ENCODE measurements at places on chromosomes 1 and 21.

DNA sequence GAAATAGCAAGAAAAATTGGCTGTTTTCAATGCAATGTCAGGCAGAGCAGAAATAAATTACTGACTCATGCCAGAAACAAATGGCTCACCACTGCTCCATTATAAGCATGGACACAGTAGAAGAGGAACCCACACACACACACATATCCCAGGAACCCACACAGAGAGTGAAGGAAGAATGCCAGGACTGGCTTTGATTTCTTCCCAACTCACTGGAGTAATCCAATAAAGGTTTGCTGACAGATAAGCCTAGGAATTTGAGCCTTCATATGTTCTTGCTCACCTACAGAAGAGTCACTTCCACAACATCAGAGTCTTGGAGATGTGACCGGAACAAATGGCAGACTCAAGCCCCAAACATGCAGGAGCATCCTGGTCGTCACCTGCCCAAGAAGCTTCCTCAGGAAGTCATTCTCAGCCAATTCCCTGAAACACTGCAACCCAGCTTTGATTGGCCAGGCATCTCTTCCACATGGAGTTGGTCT lies 2.2 kb downstream of the SH3BP5L start:
- DNase-seq = no peak

GRCh38 chr1:230910755-230911117 lies 42.4 kb upstream of the C1orf198 start:
- DNase-seq = no peak

- no peak for DNase-seq
Measured at GRCh38 chr1:205235951-205236350, 8.2 kb downstream of the TMCC2 start.

DNA sequence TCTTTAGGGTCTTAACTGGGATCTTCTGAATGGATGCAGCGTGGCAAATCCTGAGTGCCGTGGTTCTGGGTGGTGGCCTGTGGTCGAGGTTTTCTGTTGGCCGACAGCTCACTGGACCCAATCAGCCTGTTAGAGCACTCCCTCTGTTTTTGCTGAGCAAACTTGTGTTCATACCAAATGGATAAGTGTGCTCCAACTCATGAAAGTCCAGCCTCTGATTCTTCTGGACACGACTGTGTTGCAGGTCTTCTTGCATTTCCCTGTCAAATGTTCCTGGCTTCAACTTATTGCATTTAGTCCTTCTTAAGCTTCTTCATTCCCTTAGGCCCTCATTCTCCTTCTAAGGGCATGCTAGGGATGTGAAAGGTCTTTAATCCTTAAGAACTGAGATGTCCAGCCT lies 63.7 kb downstream of the AJAP1 start:
- no peak for DNase-seq

GRCh38 chr1:48908606-48909005 lies 131.9 kb upstream of the BEND5 start:
- DNase-seq = no peak

GRCh38 chr1:113935970-113936369 lies 6.8 kb downstream of the HIPK1 start:
- no peak for DNase-seq

DNA sequence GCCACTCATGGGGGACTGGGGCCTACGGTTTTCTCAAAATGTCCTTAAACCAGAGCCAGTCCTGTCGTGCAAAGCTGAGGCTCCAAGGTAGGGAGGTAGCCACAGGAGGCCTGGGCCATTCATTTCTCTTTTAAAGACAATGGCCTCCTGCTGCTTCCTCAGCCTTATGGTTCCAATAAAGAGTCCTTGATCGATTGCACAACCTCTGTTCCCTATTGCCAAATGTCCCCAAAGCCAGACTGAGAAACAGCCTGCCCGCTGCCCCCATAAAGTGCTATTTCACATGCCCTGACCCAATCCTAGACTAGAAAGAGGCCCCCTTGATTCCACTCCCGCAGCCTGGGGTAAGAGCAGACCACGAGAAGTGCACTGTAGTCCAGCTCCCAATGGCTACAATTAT lies 166.7 kb downstream of the CLIC6 start:
- DNase-seq = no peak

DNA sequence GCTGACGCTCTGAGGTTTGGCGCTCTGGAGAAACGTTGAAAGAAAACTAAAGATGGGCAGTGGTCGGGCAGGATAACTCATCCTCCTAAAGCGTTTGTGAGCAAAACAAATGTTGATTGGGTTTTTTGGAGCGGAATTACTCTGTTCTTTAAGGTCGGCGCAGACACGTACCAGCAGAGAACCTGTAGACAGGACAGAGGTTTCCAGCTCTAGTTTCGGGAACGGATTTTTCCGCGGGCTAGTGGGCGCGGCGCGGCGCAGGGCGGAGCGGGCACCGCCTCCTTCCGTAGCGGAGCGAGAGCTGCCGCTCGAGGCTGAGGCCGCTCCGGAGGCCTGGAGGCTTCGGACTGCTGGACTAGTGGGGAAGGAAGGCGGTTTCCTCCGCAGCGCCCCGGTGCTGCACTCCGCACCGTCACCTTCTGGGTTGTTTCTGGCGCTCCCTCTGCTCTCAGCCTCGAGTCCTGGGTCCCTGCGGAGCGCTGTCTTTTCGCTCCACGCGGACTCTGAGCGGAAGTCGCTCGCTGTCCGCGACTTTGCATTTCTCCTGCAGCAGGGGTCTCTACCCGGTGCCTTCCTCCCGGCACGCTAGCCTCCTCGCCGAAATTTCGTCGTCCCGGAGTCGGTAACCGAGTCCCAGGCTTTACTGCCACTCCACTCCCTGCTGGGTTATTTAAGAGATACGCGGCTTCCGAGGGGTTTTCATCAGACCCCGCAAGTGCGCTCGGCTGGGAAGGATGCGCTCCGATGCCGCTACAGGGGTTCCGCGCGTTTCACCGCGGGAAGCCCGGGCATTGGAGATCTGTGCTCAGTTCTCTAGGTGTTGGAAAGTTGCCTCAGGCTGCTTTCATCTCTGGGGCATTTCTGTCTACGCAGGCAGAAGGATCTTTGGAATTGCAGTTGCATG lies 7.0 kb downstream of the FOXD2 start:
- no peak for DNase-seq

GRCh38 chr1:64479874-64480273 lies 9.9 kb downstream of the CACHD1 start:
- peak; percentile 34 for DNase-seq

DNA sequence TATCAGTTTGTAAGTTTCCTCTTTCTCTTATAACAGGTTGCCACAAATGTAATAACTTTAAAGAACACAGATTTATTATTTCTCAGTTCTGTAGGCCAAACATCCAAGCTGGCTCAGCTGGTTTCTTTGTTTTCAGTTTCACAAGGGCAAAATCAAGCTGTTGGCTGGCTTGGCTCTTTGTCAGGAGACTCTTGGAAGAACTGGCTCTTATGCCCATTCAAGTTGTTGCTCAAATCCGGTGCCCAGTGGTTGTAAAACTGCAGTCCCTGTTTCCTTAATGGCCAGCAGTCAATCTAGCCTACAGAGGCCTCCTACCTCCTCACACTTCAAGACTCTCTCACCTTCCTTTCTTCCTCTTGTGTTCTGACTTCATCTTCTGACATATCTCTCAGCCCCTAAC lies 1171.0 kb downstream of the MRPL39 start:
- DNase-seq = no peak

- no peak for DNase-seq
Measured at GRCh38 chr1:170580636-170581440, 48.9 kb downstream of the GORAB start.

- DNase-seq = no peak
Measured at GRCh38 chr1:85544689-85545215, 35.8 kb upstream of the CCN1 start.
